ENCODE measurements at places on chromosomes 7 and 10.

DNA sequence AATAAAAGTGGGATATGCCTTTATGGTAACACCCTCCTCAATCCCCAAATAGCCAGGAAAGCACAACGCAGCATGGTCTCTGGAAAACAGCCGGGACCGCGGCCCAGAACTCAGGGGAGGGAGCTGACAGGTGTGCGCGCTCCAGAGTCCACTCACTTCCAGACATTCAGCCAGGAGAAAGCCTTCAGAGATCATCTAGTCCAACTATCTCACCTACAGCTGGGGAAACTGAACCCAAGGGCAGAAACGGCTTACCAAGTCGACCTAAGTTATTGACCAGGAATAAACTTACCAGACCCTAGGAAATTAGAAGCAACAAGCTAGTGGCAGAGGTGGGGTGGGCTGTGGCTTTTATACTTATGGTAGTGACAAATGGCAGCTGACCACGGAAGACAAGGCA is 16.4 kb downstream of the GSDME start:
- DNase-seq, result no peak

DNA sequence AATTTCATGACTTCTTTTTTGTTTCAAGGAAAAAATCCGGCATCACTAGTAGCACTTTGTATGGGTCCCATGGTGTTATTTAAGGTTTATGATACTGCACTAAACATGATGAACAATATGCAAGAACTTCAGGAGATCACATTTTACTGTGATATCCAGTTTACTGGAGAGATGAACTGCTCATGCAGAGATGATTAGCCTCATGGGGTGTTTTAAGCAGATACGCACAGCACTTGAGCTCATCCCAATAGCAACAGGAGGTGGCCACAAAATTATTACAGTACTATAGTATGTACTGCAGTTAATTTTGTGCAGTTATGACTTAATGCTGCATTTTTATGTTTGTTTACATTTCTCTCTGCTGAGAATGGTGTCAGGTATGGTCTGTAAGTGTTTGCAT is 303.7 kb upstream of the PCDH15 start:
- DNase-seq, result no peak

GRCh38 chr7:71286336-71286735 is 154.4 kb downstream of the GALNT17 start:
- DNase-seq, result no peak

- no peak for DNase-seq
These were observed 59.9 kb downstream of the CCDC201 start for GRCh38 chr7:45812946-45813345.

DNA sequence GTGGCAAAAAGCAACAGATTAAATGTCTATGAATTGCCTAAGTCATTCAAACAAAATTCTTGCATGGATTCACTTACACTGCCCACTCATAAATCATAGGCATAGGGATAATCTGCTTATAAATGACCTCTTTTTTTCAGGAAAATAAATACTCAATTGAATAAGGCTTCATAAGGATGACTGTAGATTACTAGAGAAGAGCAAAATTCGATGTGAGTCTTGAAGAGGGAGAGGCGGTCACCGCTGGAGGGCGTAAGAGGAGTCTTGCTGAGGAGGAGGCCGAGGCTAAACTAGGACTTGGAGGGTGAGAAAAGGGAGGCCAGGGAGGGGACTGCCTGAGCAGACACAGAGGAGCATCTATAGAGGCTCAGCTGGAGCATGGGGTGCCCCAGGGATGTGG is 135.4 kb upstream of the RSU1 start:
- no peak for DNase-seq

DNA sequence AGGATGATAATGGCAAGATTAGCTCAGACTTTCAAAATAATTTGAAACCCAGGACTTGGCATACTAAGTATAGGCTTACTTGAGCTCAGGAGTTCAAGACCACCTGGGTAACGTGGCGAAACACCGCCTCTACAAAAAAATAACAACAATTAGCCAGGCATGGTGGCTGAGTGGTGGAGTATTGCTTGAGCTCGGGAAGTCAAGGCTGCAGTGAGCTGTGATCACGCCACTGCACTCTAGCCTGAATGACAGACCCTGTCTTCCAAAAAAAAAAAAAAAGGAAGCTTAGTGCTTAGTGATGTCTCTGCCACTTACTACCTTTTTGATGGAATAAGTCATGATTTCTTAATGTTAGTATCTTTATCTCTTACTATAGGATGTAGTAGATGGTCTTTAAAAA is 25.5 kb downstream of the RABGEF1 start:
- DNase-seq, result no peak

DNA sequence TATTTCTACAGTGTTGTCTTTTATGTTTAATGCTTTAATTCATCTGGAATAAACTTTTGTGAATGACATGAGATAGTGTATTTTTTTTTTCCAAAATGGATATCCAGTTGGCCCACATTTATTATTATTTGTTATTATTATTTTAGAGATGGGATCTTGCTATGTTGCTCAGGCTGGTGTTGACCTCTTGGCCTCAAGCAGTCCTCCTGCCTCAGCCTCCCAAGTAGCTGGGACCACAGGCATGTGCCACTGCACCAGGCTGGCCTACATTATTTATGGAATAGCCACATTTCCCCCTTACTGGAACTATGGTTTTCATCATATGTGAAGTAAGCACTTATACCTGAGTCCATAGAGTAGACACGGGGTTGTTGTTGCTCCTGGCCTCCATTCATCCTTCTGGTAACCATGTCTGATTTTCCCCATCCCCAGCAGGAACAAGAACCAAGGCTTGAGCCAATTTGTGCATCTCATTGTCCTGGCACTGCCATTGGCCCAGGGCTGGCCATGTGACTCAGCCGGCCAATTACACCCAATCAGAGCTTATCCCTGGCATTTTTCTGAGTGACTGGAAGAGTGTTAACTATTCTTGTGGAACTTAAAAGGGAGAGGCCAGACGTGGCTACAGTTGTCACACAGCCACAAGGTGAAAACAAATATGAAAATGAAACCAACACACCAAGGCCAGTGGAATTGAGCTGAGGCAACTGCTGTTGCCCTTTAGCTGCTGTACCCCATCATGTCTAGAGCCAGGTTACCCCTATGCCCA is 23.1 kb downstream of the PRF1 start:
- no peak for DNase-seq

DNA sequence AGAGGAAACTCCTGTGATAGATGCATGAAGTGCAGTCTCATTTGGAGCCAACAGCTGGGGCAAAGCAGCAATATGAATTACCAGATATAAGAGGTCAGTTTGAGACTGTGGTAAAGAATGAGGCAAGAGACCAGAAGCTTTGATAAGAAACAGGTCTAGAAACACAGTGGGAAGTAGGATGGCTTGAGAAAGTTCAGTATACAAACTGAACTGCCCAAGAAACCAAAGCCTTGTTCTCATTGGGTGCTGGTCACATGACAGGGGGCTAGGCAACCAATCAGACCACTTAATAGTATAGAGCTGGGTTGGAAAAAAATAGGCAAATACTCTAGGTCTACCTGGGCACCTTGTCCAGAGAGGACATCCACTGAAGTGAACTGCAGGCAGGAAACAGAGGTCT is 46.2 kb upstream of the PLCE1 start:
- no peak for DNase-seq

DNA sequence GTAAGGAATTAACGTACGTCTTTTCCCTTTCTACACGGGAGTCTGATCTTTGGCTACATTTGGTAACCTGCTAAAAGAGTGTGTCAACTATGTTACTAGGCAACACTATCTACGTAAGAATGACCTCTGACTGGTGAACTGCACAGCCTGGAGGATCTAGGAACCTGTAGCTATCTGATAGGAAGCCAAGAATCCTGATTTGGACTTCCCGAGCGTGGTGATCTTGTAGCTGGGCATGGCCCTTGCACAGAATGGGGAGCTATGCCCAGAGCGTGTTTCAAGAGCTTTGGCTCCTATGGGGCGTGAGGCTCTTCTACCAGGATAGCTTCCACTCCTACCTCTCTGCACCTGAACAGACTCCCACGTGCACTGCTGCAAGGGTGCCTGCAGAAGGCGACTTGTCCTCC is 157.5 kb downstream of the TAX1BP1 start:
- no peak for DNase-seq

GRCh38 chr7:23685731-23686130 is 5.7 kb downstream of the FAM221A start:
- no peak for DNase-seq

DNA sequence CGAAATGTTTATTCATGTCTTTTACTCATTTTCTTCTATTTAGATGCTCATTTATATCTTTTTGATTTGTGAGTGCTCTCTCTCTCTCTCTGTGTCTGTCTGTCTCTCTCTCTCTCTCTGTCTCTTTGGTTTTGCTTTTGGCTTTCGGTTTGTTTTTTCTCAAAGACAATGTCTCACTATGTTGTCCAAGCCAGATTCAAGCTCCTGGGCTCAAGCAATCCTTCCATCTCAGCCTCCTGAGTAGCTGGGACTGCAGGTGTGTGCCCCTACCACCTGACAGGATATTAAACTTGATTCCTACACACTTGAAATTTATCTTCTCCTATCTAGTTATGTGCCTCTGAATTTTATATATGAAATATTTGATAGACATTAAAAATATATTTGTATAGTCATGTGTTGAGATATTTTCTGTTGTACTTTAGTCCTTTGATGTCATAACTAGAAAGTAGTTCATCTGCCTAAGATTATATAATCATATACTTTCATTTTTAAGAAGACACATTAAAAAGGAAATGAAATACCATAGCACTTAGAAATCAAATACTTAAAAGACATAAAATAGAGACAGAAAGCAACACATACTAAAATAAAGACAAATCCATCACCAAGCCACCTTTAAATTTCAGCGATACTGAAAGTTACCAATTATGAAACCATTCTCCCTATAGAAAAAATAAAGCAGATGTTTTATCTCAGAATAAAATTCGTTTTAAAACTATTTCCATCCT is 68.1 kb upstream of the SFMBT2 start:
- no peak for DNase-seq

DNA sequence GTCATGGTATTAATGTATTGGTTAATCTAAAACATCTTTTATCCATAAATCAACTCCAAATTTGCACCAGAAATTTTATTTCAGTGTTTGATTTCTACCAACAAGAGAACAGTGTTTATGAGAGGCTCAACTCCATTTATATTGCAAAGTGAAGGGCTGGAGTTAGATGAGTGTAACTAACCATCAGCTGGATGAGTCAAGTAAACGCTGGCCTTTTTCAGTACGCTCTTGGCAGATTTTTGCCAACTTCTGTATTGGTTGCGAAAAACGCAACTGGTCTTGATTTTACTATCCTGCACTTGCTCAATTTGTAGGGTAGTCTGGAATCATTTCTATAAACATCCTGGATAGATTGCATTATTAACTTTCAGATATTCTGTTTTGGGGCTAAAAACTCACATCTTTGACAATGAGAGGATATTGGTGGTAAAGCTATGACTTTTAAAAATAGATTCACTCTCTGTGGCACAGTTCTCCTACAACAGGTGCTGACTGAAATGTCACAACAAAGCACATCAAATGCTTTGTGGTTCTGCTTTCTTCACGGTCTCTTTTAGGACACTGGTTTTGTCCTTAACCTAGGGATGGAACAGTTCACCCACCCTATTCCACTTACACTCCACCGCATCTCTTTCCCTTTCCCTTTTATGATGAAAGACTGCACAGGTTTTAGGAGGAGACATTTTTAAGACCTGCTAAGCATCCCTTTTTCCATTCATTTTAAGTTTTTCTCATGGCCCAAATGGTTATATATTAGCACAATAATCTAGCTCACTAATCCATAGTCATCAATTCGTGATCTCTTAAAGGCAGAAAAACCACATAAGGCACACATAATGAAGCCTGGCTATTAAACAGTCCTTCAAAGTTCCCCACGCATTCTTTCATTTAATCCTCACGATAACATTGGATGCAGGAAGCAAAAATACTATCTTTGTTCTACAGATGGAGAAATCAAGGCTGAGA is 12.8 kb downstream of the CACNA2D1 start:
- no peak for DNase-seq

DNA sequence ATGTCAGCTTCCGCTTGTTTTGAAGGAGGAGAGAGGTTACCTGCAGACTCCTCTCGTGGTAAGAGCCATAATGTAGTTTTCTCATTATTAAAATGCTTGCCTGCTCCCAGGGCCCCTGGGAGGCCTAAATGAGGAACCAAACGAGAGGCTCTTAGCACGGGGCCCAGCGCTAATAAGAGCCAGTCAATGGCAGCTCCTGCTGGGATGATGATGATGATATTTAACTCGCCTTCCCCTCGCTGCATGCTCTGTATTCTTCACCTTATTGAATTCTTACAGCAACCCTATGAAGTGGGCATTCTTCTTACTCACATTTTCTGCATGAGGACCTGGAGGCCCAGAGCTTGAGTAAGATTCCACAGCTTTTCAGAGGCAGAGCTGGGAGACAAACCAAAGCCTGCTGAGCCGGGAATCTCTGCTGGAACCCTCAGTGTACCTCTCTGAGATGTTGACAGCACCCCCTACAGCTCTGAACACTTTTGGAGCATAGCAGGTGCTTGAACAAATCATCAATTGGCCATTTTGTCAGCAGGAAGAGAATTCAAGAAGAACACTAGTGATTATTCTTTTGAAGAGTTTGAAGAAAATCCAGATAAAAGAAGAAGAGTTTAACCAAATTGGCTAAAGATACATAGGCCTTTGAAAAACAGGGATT is 93.1 kb upstream of the HABP2 start:
- no peak for DNase-seq

DNA sequence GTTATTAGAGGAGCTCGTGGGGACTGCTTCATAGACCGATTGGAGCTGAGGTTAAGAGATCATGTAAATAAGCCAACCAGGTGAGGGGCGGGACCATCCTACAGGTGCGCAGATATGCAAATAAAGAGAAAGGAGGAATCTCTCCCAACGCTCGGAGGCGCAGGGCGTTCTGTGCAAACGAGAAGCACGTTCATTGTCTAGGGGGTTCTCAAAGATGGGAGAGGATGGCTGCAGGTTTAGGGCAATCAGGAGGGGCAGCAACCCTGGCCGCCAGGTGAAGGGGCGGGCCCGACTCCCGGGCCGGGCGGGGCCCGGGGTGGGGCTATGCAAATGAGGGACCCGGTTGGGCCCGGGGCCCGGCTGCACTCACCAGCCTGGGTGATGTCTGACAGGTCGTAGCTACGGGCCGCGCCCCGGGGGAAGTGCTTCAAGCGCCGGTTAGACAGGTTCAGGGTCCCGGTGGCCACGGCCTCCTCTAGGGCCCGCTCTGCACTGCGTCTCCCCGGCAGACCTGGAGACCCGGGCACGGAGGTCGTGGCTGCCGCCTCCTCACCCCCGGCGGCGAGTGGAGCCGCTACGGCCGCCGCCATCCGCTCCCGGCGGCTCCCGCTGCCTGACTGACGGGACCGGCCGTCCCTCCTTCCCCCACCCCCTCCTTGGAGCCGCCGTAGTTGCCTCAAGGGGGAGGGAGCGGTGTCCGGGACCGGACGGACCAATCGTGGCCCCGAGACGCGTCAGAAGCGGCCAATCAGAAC is at the start of gene LRCH4:
LRCH4 (minus strand) TSS at position 619 of the 755 bp plus-strand sequence; CDS start at position 590, 29 bp downstream.
- peak; percentile 24 for DNase-seq

GRCh38 chr7:132066761-132067171 is 509.5 kb downstream of the PLXNA4 start:
- DNase-seq, result no peak

GRCh38 chr7:131509781-131510180 is 46.6 kb downstream of the PODXL start:
- no peak for DNase-seq

- DNase-seq, result no peak
These were observed 8.3 kb downstream of the XPNPEP1 start for GRCh38 chr10:109914966-109915365.

GRCh38 chr10:104774234-104774633 is 133.1 kb downstream of the SORCS3 start:
- DNase-seq, result no peak
